ENCODE measurements at places on chromosomes 13 and 19. TPM values are rescaled to one million over a fixed set of nuclear protein-coding genes. Genes with fewer than 3 reads are reported as not detected.

DNA sequence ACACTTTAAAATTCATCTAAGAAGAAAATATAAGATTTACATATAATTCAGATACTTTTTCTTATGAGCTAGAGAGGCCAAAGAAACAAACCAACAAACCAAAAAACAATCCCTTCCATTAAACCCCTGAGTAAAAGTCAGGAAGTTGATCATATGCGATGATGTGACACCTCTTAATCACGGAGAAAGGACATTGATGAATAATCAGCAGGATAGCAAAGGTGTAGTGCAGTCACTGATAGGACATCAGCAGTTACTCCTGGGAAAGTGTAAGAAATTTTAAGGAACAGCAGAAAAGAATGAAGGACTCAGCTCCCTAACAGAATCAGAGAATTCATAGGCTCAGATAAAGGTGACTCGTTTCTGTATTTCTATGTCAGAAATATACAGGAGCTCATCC lies 202.4 kb upstream of the EDNRB start:
- no peak for DNase-seq
- H3K27me3 ChIP-seq: peaks cover 3% of the 10 kb centered on the region
- H3K4me1 ChIP-seq: peaks cover 5% of the 10 kb centered on the region
- H3K36me3 ChIP-seq: no peaks in the 10 kb centered on the region
- H3K27ac ChIP-seq: no peak overlapping the region

DNA sequence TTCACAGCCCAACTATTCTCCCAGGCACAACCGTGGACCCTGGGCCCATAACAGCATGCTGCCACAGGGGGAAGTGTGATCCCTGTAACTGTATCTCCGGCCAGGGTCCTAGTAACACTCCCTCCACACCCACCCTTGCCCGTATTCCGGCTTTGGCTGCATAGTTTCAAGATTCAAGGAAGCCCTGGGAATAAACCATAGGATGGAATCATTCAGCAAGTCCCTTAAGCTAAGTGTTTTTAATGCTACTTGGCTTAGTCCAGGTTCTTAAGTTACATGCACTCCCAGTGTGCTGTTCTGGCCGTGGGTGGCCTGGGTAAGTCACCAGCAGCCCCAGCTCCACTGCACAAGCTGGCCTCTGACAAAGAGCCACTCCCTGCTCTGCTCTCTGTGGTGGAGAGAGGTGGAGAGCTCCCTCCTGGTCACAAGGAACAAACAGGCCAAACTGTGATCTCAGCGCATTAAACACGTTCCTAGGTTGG lies 532.4 kb upstream of the SGCG start:
- no peaks in the 10 kb centered on the region for H3K36me3 ChIP-seq
- H3K4me1 ChIP-seq: no peaks in the 10 kb centered on the region
- H3K4me3 ChIP-seq: no peak overlapping the region
- no peak for DNase-seq
- no peak overlapping the region for H3K27ac ChIP-seq
- H3K27me3 ChIP-seq: no peaks in the 10 kb centered on the region

DNA sequence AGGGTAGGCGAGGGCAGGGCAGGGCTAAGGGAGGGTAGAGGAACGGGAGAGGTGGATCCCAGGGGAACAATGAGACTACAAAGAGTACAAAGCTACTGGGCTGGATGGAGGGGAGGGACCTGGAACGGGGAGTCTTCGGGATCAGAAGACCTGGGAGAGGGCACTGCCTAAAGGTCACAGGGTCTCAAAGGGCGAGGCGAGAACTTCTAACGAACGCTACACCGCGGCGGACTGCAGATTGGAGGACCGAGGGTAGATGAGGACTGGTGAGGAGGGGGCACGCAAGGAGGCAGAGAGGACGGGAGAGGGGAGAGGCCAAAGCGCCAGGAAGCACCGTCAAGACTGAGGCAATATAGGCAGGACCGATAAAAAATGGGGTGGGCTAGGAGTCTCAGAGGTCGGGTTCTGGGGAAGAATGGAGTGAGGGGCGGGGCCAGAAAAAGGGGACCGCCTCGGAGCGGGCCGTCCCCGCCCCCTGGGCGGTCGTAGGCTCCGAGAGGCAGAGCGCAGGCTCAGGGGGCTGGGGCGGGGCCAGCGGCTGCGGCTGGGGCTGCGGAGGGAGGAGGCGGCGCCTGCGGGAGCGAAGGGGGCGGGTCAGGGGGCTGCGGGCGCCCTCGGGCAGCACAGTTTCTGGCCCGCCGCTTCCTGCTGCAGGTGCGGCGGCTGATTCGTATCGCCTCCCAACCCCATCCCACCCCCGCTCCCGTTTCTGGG lies 1.3 kb upstream of the KCNC3 start:
- H3K27ac ChIP-seq: peak overlapping the region; percentile 83
- no peak for DNase-seq
- peaks cover 49% of the 10 kb centered on the region for H3K4me1 ChIP-seq
- peaks cover 50% of the 10 kb centered on the region for H3K27me3 ChIP-seq
- H3K4me3 ChIP-seq: peak overlapping the region; percentile 35

- no peaks in the 10 kb centered on the region for H3K27me3 ChIP-seq
- no peaks in the 10 kb centered on the region for H3K36me3 ChIP-seq
- no peaks in the 10 kb centered on the region for H3K4me1 ChIP-seq
- H3K4me3 ChIP-seq: no peak overlapping the region
Measured at GRCh38 chr13:97423300-97424045, 10.5 kb upstream of the RAP2A start.

DNA sequence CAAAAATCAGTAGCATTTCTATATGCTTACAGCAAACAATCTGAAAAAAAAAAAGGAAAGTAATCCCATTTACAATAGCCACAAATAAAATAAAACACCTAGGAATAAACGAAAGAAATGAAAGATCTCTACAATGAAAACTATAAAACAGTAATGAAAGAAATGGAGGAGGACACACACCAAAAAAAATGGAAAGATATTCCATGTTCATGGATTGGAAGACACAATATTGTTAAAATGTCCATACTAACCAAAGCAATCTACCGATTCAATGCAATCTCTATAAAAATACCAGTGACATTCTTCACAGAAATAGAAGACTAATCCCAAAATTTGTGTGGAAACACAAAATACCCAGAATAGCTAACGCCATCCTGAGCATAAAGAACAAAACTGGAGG lies 4.7 kb downstream of the FCGBP start:
- DNase-seq: no peak
- H3K27me3 ChIP-seq: peaks cover under 1% of the 10 kb centered on the region
- H3K36me3 ChIP-seq: no peaks in the 10 kb centered on the region
- H3K4me1 ChIP-seq: no peaks in the 10 kb centered on the region
- no peak overlapping the region for H3K4me3 ChIP-seq

DNA sequence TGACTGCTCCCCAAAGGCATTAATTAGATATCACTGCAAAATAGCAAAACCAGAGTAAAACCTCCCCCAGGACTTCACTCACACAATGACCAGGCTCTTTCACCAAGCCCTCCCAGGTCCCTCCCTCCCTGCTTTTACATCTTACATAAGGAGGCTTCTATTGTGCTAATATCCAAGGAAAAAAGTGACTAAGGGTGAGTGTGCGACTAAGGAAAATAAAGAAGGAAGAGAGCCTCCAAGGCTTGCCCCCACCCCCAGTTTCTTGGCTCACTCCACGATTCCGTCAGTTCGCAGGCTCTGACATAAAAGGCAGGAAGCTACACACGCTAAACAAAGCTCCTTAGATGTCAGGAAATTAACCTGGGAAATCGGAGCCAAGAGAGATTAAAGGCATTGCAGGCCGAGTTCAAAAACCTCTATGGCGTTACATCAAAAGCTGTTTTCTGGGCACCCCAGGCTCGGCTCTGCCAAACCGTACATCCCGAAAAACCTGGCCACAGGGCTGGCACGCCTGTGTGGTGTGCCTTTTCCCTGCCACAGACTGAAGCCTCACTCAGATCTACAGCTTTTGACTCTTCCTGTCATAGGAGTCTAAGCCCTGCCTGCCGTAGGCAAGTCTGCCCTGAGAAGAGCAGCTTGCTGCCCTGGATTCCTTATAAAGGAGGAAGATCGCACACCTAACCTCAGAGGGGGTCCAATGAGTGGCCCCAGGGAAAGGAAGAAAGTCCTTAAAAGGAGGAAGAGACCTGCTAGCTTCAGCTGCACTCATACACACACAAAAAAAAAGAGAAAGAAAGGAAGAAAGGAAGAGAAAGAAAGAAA lies 67.0 kb upstream of the SERP2 start:
- H3K4me1 ChIP-seq: peaks cover 92% of the 10 kb centered on the region
- H3K36me3 ChIP-seq: no peaks in the 10 kb centered on the region
- H3K27me3 ChIP-seq: no peaks in the 10 kb centered on the region
- H3K27ac ChIP-seq: peak overlapping the region; percentile 76
- no peak overlapping the region for H3K4me3 ChIP-seq
- peak; percentile 90 for DNase-seq

DNA sequence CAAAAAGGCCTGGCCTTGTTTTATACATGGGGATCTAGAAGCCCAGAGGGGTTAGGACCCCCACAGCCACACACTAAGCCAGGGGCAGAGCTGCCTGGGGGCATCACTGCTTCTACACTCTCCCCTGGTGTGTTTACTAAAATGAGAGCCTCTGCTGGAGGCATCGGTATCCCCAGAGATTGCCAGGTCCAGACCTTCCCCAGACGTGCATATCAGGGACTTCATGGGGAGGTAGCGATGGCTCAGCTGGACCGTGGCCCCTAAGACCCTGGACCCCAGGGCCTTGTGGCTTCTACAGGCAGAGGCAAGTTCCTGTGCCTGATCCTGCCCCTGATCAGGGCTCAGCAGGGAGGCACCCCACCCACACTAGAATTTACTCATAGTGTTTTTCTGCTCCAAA lies 13.5 kb downstream of the CLPTM1 start:
- no peak overlapping the region for H3K27ac ChIP-seq
- no peaks in the 10 kb centered on the region for H3K4me1 ChIP-seq
- DNase-seq: no peak
- peaks cover 13% of the 10 kb centered on the region for H3K36me3 ChIP-seq

DNA sequence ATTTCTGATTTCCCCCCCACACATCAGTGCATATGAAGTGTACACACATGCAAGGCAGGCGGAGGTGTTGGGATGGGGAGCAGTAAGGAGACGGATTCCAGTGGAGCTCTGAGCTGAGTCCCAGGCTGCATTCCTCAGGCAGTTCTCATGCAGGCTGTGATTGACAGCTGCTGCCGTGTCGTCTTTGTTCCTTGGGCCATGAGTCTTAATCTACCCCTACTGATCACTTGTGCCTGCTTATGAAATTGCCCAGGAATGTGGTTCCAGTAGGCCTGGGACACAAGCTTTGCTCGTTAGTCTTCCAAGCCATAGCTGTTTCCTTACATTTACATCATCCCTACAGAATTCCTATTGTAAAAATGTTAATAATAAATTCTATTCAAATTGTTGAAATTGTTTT lies 1241.9 kb downstream of the UQCRFS1 start:
- no peak for DNase-seq
- no peaks in the 10 kb centered on the region for H3K4me1 ChIP-seq
- no peak overlapping the region for H3K4me3 ChIP-seq
- H3K27ac ChIP-seq: no peak overlapping the region
- H3K36me3 ChIP-seq: no peaks in the 10 kb centered on the region

GRCh38 chr19:9857920-9858746 lies 23.0 kb downstream of the PIN1 start:
- no peak for DNase-seq
- H3K27ac ChIP-seq: no peak overlapping the region
- H3K36me3 ChIP-seq: no peaks in the 10 kb centered on the region
- no peaks in the 10 kb centered on the region for H3K27me3 ChIP-seq
- no peak overlapping the region for H3K4me3 ChIP-seq

DNA sequence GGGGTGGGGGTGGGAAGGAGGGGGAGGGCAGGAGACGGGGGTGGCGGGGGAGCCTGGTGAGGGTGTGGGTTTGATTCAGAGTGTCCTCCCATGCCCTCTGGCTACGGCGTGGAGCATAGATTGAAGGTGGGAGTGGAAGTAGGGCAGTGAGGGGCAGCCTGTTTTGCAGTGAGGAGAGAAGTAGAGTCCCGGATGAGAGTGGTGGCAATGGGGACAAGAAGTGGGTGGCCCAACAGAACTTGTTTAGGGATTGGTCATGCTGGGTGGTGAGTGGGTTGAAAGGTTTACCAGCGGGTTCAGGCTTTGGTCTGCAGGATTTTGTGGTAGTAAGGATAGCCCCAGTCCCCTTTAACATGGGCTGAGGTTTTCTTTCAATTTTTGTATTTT lies 35.5 kb downstream of the SIPA1L3 start:
- H3K4me1 ChIP-seq: no peaks in the 10 kb centered on the region
- no peaks in the 10 kb centered on the region for H3K27me3 ChIP-seq
- DNase-seq: no peak
- H3K27ac ChIP-seq: no peak overlapping the region

- no peaks in the 10 kb centered on the region for H3K27me3 ChIP-seq
- DNase-seq: no peak
- no peaks in the 10 kb centered on the region for H3K36me3 ChIP-seq
- H3K27ac ChIP-seq: no peak overlapping the region
- no peaks in the 10 kb centered on the region for H3K4me1 ChIP-seq
Measured at GRCh38 chr13:97028441-97029299, 34.4 kb upstream of the OXGR1 start.

GRCh38 chr19:33445442-33446329 lies 72.2 kb downstream of the CEBPG start:
- H3K27me3 ChIP-seq: no peaks in the 10 kb centered on the region
- DNase-seq: peak; percentile 42
- no peaks in the 10 kb centered on the region for H3K4me1 ChIP-seq
- peaks cover 4% of the 10 kb centered on the region for H3K36me3 ChIP-seq

DNA sequence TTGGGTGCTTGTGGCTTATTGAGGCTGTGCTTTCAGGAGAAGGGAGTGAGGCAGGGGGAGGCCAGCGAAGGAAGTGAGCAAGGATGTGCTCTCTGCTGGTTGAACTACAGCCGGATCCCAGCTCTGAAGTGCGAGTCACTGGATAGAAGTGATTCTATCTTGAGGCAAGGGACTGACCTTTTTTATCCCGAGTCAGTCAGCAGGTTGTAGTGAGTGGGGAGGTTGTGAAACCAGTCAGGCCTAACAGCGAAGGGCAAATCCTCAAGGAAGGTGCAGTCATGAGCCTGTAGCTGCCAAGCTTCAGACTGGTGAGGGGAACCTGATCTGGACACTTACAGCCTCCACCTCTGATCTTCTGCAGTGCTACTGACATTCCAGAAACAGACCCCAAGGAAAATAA lies 18.6 kb downstream of the SCEL start:
- no peaks in the 10 kb centered on the region for H3K27me3 ChIP-seq
- H3K36me3 ChIP-seq: no peaks in the 10 kb centered on the region
- no peak overlapping the region for H3K4me3 ChIP-seq
- H3K27ac ChIP-seq: no peak overlapping the region
- no peaks in the 10 kb centered on the region for H3K4me1 ChIP-seq

ZNF98 gene
- total RNA-seq: 10.0 TPM

ZNF208 gene
- 11.7 TPM for total RNA-seq

RNF225 gene
- not detected for total RNA-seq

CD22 gene
- 1.2 TPM for total RNA-seq

C13orf46 gene
- total RNA-seq: 0.81 TPM

PGLYRP1 gene
- not detected for total RNA-seq

IGFL2 gene
- 1.8 TPM for total RNA-seq

C19orf81 gene
- not detected for total RNA-seq

ZNF567 gene
- total RNA-seq: 12.0 TPM

FPR1 gene
- 5.0 TPM for total RNA-seq

STK24 gene
- total RNA-seq: 59.7 TPM
